ENCODE measurements at places on chromosomes 2 and 18.

DNA sequence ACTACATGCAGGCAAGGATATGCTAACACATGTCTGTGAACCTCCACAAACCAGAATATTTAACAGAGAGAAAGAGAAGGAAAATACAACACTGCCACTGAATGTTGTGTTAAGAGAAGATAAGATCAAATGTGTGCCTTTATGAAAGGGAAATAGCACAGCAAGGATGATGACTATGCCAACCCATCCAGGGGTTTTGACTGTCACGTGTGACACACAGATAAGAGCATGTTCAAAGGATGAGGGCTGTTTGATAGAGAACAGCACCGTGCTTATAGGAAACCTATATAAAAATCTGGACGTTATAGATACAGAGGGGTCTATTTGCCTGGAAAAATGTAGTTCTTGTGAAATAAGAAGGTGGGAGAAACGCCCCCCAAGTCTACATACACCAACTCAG lies 911.8 kb downstream of the CPS1 start:
- no peak for DNase-seq

- DNase-seq, result no peak
Measured at GRCh38 chr2:11103984-11104793, 51.1 kb upstream of the SLC66A3 start.

GRCh38 chr2:230697676-230698075 lies 15.0 kb upstream of the CAB39 start:
- no peak for DNase-seq

DNA sequence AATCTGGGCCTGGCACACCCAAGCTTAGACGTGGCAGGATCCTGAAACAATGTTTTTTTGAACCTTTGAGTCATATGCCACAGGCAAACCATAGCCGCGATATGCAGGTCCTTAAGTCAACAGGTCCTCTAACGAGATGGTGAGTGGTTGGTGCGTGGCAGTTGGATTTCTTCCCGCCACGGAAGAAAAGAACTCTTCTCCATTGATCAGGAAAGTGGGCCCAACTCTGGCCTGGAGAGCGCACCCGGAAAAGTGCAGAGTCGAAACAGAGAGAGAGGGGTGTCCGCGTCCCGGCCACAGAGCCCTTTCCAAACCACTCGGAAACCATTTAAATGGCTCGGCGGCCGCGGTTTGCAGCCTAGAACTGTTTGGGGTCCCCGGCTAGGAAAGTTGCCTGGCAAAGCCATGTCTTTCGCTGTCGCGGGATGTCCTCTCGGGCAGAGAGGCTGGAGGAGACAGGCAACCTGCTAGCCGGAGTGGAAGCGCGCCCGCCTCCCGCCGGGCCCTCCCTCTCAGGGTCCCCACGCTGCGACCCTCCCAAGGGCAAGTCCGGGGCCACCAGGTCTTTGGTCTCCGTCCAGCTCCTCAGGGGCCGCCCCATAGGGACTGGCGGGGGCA lies 777 bp downstream of the GALNT3 start:
- no peak for DNase-seq

GRCh38 chr2:31277621-31278020 lies 43.7 kb downstream of the EHD3 start:
- no peak for DNase-seq

DNA sequence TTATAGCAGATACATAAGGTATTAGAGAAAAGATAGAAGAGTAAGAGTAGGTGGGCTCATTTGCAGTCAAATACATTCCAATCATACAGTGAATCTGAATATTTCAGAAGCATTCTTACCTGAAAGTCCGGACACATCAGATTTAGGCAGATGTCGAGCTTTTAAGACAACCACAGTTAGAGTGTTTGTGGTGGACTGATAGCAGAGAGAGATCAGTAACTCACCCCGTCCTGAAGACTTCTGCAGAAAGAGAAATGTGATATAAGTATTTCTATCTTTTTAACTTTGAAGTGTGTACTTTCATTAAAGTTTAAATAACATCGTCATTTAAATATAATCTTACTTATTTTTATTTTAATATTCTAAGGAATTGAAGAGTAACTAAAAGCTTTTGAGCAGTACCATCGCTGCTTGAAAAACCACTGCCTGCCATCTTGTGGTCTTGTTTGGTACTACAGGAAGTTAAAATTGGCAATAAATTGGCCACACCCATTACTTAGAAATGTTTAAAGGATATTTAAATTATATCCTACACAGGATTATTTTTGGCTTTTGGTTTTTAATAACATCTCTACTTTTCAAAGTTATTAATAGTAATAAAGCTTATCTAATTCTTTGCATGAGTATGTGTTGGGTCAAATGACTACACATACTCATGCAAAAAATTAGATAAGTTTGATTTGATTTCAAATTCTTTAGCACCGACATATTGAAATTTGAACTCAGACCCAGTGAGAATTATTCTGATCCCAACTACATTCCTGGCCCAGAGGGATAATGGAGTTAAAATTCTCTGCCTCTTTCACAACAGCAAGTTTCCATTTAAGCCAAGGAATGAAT lies 5.5 kb downstream of the SYT4 start:
- DNase-seq, result no peak

DNA sequence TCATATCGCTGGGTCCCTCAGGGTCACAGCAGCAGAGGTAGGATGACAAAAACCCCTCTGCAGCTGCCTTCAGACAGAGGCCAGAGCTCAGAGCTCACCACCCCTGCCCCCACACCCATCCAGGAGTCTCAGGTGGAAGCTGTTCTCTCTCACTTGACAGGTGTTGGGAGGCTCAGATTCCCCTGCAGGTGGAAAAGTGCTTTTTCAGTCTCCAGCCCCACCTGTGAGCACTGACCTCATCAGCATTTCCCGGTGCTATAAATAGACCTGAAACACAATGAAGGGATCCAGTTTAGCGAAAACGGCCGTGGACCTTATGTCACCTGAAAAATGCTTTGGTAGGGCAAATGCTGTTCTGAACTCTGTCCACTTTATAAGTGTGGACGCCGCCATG lies 254.9 kb downstream of the NDUFA10 start:
- DNase-seq, result no peak

DNA sequence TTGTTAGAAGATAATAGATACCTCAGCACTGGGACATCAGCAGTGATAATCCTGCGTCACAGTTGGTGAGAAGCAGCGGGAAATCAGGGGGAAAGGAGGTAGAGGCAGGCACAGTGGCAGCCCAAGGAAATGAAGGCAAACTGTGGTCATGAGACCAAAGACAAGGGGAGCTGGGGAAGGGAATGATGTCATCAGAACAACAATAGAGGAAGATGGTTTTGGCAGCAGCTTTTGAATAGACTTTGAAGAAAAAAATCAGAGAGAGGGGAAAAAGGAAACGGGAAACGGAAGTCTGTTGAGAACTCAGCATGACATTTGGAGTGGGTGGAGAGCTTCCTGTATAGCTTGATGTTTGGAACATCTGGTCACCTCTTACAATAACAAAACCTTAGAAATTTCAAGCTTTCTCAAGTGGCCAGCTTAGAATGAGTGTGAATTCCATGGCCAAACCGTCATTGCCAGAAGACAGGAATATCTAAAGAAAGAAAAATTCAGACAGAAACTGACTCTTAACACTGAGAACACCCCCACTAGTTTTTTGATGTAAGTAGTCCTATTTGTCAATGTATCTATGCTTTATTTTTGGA lies 18.4 kb upstream of the YES1 start:
- DNase-seq, result no peak

DNA sequence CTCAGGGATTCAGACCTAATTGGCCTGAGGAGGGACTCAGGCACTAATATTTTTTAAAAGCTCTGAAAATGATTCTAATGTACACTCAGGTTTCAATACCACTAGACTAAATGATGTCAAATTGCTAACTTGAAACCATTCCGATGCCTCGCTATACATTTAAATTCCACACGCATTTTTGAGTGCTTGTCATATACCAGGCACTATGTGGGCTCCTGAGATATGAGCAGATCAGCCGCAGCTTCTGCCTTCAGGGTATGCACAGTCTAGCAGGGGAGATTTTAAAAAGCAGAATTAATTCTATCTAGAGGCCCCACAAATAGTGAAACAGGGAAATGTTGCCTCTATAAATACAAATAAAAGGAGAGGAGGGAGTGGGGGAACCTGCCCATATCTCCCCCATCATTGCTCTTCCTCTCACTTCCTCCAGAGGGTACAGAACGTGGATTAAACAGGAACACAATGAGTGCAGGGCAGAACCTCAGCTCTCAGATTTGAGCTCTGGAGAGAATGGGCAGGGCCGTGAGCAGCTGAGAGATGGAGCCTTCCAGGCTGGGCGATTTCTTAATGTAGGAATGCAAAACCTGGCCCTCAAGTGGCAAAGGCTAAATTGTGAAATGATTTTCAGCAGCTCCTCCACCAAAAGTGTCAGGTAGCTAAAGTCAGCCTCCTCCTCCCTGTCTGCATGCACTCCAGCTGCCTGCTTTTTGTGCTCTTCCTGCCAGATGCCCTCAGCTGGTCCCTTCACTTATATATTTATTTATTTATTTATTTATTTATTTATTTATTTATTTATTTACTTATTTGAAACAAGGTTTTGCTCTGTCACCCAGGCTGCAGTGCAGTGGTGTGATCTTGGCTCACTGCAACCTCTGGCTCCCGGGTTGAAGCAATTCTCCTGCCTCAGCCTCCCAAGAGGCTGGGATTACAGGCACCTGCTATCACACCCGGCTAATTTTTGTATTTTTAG lies 24.6 kb upstream of the LBH start:
- no peak for DNase-seq

- DNase-seq, result no peak
Measured at GRCh38 chr2:45575881-45576280, 35.2 kb downstream of the SRBD1 start.

DNA sequence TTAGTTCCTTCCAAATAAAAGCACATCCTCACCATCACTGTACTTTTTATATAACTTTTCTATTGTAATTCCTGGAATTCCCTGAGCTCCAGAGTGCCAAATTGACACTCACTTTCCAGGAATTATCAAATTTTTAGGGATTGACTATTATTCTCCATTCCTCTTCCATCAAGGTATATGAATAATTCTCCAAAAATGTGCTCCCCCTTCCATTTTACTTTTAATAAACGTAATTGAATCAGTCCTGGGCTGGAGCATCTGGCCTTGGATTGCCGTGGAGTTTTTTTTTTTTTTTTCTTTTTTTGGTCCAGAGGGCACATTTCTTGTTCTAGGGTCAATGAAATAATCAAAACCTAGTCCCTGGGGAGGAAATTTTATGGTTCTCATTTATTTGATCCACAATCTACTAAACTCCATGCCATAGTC lies 304.3 kb downstream of the CDCA7 start:
- DNase-seq, result no peak

GRCh38 chr18:35973650-35974049 lies 1.2 kb downstream of the RMP24 start:
- DNase-seq, result no peak

GRCh38 chr2:27428978-27429541 lies 629 bp downstream of the NRBP1 start:
- DNase-seq, result peak; percentile 73

- DNase-seq, result no peak
Measured at GRCh38 chr2:10404324-10405143, 43.6 kb downstream of the ODC1 start.

DNA sequence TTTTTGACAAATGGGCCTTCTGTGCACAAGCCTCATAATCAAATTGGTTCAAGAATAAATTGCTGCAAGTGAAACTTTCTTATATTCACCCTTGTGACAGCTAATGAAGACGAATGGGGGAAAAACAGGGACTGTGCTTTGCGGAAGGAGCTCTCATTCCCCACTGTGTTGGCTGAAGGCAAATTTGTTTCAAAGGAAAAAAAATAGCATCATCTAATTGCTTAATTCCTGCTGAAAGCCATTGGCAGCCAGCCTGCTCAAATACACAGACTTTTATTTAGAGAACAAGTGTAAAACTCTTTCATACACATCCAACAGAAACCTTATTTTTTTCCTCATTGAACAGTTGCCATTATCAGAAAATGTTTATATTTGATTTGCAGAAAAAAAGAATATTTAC lies 172.3 kb downstream of the ARL6IP6 start:
- no peak for DNase-seq

DNA sequence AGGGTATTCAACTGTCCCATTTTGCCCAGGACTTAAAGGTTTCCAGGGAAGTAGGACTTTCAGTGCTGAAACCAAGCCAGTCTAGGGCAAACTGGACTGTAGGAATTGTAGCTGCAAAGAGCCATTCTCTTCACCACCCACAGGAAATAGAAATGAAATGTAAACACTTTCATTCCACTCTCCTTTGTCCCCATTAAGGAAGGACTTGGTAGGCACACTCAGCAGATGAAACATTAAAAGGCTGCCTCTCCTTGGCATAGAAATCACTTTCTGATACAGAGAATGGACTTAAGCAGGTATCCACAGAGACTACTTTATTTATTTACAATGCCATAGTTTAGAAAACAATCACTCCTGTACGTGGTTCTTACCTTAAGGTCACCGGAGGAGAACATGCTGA lies 102.9 kb upstream of the CCDC195 start:
- DNase-seq, result no peak

GRCh38 chr2:69638630-69639029 lies 4.9 kb downstream of the AAK1 start:
- DNase-seq, result no peak

DNA sequence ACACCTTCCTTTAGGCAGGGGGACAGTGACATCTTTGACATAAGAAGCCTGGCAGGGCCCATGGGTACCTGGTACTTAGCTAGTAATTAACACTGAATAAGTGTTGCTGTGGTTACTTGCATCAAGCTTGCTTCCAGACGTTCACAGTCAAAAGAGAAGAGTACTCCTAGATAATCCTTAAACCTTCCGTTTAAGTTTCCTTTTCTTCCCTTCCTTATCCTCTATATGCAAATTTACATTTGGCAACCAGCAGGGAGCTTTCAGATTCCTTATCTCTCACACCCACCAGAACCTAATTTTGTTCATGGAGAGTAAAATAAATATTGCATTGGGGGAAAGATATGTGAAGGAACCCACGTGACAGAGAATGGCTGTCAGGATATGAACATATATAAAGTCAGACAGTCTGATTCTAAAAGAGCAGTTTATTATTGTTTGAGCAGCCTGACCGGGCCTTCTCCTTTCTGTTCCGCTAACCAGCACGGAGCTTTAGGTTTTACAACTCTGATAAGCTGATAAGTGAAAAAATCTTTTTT lies 7.8 kb upstream of the RAB31 start:
- no peak for DNase-seq
